Right lung (tissue), 10 donors: ENCODE measurements at places on chromosomes 12 and 14.

DNA sequence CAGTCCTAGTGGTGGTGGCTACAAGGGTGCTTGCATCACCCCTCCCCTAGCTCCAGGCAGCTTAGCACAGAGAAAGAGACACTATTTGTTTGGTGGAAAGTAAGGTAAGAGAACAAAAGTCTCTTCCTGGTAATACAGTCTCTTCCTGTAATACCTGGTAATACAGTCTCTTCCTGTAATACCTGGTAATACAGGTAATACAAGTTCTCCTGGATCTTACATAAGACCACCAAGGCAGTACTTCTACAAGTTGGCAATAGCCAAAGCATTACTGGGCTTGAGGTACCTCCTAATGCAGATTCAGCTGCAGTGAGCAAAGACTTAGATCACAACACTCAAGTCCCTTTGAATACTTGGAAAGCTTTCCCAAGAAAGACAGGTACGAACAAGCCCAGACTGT, 77.0 kb downstream of the CATSPERB start:
- DNase-seq = no peak

- no peak for DNase-seq
Observed at GRCh38 chr12:47234576-47235141, 154.9 kb upstream of the AMIGO2 start.

- DNase-seq = peak; percentile 16
Observed at GRCh38 chr12:113933201-113933786, 32.8 kb downstream of the RBM19 start.

- peak; percentile 11 for DNase-seq
Observed at GRCh38 chr14:61661471-61662400, 33.6 kb upstream of the HIF1A start.

- DNase-seq = no peak
Observed at GRCh38 chr12:4289231-4289878, 15.8 kb downstream of the CCND2 start.

DNA sequence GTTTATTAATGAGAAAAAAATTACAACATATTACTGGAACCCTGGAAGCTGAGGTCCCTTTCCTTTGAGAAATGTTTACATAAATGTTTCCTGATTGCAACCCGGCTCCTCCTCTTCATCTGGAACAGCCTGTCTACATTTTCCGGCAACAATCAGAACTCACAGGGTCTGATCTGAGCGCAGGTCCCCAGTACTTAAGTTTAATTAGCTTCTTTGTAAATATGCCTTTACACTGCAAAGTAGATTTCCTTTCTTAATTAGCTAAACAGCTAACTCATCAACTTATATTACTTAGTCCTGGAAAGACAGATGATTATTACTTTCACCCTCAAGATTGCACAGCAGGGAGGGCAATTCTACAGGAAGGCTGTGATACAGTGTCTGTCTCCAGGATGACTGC, 213.0 kb downstream of the MON2 start:
- no peak for DNase-seq

GRCh38 chr14:100348784-100349685, 25.9 kb downstream of the SLC25A47 start:
- DNase-seq = no peak

DNA sequence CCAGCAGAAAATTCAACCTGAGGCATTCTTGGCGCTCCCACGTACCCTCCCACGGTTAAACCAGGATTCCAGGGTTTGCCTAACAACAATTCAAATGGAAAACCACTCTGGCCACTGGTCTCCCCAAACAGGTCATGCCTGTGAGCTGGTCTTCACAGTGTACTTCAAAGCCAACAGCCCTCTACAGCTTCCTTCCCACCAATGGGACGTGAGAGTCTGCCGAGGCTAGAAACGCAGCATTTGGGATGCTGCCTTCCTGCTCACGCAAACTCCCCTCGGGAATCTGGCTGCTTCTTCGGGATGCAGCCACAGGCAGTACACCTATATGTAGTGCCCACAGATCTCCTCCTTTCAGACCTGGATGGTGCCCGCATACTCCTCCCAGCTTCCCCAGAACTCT, 149.1 kb downstream of the KLHL28 start:
- DNase-seq = no peak

- DNase-seq = no peak
Observed at GRCh38 chr12:84183576-84183975, 729.0 kb downstream of the SLC6A15 start.

GRCh38 chr14:99320105-99320572, 48.1 kb upstream of the BCL11B start:
- DNase-seq = peak; percentile 10

- peak; percentile 53 for DNase-seq
Observed at GRCh38 chr14:75824318-75824717, 157.5 kb downstream of the TGFB3 start.

GRCh38 chr12:132111654-132112304, 32.3 kb downstream of the DDX51 start:
- DNase-seq = no peak

- DNase-seq = no peak
Observed at GRCh38 chr12:5783289-5783920, 161.7 kb downstream of the ANO2 start.

DNA sequence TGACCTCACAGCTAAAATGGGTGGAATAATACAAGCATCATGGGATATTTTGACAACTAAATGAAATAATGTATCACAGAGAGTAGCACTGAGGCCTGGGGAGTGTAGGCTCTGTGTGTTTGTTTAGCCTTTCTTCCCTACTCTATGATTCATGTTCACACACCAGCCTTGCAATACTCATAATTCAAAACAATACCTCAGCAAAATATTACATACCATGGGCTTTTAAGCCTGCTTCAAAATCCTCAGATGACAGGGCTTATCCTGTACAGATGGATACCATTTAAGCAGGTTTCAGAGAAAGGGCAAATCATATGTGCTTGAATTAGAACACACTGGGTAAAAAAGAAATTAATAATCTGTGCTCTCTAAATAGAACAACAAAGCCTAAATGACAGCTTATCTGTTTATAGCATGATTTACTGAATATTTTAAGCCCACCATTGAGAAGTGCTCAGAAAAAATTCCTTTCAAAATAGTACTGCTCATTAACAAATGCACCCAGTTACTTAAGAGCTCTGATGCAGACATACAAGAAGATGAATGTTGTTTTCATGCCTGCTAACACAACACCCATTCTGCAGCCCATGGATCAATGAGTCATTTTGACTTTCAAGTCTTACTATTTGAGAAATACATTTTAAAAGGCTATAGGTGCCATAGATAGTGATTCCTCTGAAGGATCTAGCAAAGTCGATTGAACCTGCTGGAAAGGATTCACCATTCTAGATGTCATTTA, 84.9 kb upstream of the ADAMTS20 start:
- DNase-seq = no peak

GRCh38 chr14:101070540-101071492, 167.3 kb upstream of the RTL1 start:
- no peak for DNase-seq

GRCh38 chr12:121325922-121326396, 26.3 kb downstream of the ANAPC5 start:
- DNase-seq = no peak

- DNase-seq = no peak
Observed at GRCh38 chr14:100295376-100296105, 10.7 kb downstream of the SLC25A29 start.

DNA sequence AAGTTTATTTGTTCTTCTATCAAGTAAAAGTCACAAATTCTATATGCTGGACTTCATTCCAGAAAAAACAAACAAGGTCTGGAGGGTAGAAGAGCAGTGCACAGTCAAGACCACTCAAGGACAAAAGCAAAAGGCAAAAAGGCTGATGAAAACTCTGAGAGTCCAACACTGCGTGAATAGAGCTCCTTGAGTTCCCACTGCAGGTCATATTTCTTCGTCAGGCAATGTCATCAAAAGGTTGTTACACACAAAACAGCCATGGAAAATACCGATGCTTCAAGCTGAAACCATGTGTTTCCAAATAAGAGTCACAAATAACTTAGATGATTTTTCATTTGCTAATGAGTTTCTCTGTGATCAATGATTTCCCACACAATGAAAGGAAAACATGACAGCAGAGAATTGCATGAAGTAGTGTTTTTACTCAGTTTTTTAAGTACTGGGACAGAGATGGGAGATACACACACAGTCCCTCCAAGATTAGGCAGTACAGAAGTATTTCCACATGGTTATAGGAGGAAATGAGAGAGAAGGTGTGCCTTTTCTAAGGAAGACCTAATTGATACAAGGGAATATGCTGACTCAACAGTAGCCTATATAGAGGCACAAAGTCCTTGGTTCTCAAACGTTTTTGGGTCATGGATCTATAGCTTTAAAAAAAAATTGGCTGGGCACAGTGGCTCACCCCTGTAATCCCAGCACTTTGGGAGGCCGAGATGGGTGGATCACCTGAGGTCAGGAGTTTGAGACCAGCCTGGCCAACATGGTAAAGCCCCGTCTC, 177.7 kb downstream of the MED13L start:
- DNase-seq = no peak

DNA sequence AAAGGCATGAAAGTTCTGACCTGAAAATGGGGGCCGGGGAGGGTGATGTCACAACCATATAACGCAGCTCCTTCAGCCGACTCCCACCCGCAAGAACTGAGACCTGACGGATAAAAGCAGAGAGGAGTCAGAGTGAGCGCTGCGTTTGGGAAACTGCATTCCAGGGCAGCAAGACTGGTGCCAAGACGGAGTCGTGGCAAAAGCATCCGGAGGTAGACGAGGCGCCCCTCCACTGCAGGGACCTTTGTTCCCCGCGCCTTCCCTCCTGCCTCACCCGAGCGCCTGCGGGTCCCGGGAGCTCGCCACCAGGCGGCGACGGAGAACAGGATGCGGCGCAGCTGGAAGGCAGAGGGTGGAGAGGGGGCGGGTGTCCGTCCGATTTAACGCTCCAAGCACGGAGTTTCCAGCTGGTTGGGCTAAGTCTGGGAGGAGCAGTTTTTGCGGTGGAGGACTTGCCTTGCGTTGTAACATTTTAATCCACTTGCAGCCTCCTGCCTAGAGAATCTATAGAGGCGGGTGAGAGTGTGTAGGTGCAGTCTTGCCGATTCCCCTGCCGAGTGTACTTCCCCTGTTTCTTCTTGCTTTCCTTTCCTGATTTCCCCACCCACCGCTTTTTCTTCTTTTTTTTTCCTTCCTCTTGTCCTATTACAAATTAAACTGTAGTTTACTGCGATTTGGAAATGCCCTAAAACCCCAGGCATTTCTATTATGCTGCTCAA, 1.2 kb upstream of the CPNE8 start:
- DNase-seq = peak; percentile 78

DNA sequence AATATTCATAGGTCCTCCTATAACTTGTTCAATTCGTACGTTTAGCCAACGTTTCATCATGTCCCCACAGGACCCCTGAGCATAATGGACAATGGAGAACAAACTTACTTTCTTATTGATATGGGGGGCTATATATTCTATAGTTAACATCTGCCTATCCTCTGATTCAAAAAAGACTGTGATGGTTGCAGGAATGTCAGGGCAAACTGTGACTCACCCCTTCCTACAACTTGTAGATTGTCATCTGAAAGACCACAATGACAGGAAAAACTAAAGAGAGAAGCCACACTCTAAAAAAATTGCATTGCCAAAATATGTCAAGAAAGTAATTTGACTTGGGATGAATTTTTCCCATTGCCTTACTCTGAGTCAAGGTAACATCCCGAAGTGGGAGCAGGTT, 50.8 kb downstream of the CATSPERB start:
- DNase-seq = no peak

- peak; percentile 37 for DNase-seq
Observed at GRCh38 chr14:28765831-28766468, 637 bp upstream of the FOXG1 start.

DNA sequence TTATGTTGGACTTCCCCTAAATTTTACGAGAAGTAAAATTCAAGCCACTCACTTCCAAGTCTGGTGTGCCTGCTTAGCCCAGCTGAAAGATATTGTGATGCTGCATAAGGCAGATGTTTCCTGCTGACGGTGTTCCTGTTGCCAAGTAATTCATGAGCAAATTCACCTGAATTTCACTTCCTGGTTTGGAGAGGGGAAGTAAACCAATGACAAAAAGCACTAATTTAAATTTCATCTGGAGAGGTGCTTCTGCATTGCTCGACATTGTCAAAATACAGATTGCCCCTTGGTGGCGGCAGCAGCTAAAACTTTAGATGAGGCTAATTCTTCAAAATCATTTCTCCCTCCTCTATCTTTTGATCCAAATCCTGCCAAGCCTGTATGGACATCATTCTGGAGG, 281.1 kb downstream of the AACS start:
- no peak for DNase-seq

- no peak for DNase-seq
Observed at GRCh38 chr12:41122894-41123293, 65.2 kb upstream of the PDZRN4 start.

GRCh38 chr12:86233126-86233525, 23.1 kb downstream of the MGAT4C start:
- no peak for DNase-seq

GRCh38 chr12:118064608-118065007, 3.6 kb upstream of the WSB2 start:
- DNase-seq = no peak

DNA sequence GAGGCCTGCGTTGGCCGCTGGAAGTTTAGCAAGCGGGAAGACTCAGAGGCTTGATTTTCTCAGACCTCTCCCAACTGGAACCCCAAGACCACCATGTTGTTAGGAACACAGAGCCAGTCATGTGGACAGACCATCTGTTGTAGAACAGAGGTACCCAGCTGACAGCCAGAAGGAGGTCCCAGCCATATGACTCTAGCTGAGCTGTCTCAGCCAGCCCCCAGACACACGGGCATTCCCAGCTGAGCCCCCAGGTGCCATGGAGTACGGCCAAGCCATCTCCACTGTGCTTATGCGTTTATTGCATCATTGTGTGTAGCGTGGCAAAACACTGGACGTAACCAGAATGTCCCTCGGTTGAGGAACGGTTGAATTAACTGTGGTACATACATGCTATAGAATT, 421.9 kb downstream of the TMEM132D start:
- no peak for DNase-seq

GRCh38 chr14:104103061-104103445, 17.6 kb downstream of the ASPG start:
- DNase-seq = no peak

DNA sequence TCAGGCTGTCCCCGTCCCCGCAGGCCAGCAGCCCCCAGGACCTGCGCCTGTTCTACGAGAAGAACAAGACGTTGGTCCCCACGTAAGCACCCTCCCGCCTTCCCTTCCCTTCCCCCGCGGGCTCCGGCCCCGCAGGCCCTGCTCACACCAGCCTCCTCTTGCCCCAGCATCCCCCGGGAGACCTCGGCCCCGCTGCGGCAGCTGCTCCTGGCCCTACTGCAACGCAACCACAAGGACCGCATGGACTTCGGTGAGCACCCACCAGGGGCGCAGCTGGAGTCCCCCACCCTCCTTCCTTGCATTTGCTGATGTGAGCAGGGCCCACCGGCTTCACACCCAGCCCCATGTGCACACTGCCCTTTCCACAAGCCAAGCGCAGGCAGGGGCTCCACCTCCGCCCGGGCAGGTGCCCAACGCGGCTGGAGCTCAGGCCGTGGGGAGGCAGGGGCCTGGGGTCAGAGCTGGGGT, 15.4 kb downstream of the ULK1 start:
- no peak for DNase-seq

DNA sequence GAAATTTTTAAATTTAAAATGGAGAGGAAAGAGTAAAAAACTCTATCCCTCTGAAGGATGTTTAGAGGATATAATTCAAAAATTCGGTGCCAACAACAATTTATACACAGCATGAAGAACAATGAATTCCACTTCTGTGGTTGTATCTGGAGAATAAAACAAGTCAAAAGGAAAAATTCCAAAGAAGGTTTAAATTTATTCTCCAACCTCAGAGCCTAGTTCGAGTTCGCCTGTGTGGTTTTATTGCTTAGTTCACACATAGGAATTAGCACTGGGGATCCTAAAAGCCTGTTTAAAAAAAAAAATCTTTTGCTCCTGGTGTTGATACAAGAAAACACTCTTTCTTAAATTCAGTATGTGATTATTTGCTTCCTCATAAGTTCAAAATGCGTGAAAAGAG, 79.2 kb downstream of the LLPH start:
- no peak for DNase-seq
